Activated naive CD4-positive, alpha-beta T cell (primary cell): ENCODE measurements at places on chromosomes 11 and 22.

- DNase-seq, result no peak
Observed at GRCh38 chr22:32331236-32331917, 26.3 kb upstream of the RFPL3 start.

GRCh38 chr11:6813656-6814055 is 14.2 kb upstream of the OR6A2 start:
- no peak for DNase-seq

DNA sequence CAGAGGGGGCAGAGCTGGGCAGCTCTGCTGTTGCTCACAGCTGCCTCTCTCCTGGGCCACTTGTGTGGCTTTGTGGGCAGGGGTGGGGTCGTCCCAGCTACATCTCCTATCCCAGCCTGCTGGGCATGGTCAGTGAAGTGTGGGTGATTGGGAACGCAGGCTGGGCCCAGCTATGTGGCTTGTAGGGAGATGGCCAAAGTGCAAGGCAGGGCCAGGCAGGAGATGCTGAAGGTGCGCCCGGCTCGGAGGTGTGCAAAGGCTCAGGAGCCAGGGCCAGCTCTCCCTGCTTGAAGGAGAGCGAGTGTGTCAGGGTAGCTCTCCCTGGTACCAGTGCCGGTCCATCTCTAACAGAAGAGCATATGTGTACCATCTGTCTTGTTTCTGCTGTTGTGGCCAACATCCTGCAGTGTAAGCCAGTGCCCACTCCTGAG is 8.4 kb upstream of the RANBP1 start:
- no peak for DNase-seq

DNA sequence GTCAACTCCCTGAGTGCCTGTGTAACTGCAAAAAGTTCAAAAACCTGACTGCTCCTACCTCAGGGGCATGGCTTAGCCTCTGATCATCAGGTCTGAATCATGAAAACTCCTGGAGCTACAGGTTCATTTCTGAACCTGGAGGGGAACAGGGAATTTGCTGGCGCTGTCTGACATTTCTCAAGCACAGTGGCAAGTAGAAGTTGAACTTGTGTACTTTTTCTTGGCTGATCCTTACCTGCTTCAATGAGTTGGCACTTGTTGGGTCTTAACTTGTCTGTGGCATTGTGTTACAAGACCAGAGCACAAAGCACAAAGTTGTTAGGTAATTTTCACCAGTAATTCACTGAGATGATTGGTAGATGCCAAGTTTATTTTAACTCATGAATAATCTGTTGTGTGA is 3.3 kb downstream of the TMEM109 start:
- no peak for DNase-seq

GRCh38 chr11:14144934-14145333 is 182.4 kb downstream of the SPON1 start:
- DNase-seq, result no peak

- no peak for DNase-seq
Observed at GRCh38 chr22:17803609-17804270, 29.5 kb upstream of the BID start.
